CD4-positive, alpha-beta T cell (primary cell): ENCODE measurements at places on chromosomes 11 and 22.

GRCh38 chr11:17683377-17684161 lies 35.8 kb upstream of the MYOD1 start:
- no peaks in the 10 kb centered on the region for H3K4me1 ChIP-seq
- no peak overlapping the region for H3K27ac ChIP-seq
- peaks cover 11% of the 10 kb centered on the region for H3K27me3 ChIP-seq
- no peak for DNase-seq
- H3K36me3 ChIP-seq, result no peaks in the 10 kb centered on the region

DNA sequence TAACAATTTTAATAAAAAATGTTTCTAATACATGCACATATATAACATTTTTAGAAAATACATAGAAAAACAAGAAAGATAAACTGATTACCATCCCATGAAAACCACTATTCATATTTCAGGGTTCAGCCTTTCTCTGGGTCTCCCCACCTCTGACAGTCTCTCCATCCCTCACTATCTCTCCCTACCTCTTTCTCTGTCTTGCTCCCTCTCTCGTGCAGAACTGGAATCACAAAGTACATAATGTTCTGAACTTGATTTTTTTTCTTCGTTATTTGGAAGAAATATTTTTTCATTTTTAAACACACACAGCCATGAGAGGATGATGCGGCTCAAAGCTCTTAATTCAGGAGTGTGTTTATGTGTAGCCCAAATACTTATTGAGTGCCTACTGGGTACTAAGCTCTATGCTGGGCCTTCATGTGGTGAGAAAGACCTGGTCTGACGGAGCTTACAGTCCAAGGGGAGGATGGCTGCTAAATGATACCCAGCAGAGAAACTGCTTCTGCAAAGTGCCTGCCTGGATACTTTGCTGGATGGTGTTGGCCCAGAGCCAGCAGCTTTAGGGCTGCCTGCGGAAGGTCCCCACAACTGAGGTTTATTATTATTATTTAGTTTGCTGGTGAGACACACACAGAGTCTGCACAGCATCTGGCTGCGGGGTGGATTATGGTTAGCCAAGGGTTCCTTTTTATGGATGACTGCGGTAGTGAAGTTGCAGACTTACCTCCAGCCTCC lies 42.6 kb downstream of the SC5D start:
- H3K27ac ChIP-seq, result no peak overlapping the region
- no peak for DNase-seq
- no peaks in the 10 kb centered on the region for H3K27me3 ChIP-seq
- H3K36me3 ChIP-seq, result no peaks in the 10 kb centered on the region
- H3K4me1 ChIP-seq, result no peaks in the 10 kb centered on the region

DNA sequence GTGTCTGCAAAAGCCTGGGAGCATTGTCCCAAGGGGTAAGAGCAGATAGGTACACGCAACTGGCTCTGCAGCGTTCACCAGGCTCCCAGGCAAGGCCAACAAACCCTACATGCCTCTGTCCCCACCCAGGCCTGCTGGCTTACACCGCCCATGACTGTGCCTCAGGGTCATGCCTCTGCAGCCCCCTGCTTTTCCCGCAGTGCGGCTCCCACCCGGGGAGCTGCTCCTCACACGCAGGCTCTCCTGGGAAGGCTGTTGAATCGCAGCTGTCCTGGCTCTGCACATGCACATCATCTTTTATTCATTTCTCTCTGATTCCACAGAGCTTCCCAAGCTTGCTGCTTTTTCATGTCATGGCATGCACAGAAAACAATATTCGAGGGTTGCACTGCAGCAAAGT lies 29.2 kb upstream of the B3GAT1 start:
- H3K4me3 ChIP-seq, result no peak overlapping the region
- H3K4me1 ChIP-seq, result no peaks in the 10 kb centered on the region
- no peaks in the 10 kb centered on the region for H3K36me3 ChIP-seq
- no peak for DNase-seq

GRCh38 chr22:45946805-45947600 lies 30.0 kb downstream of the WNT7B start:
- H3K27me3 ChIP-seq, result no peaks in the 10 kb centered on the region
- no peak overlapping the region for H3K4me3 ChIP-seq
- H3K4me1 ChIP-seq, result no peaks in the 10 kb centered on the region
